ENCODE measurements at places on chromosomes 5 and 9.

- peak; percentile 52 for DNase-seq
Observed at GRCh38 chr5:69492923-69493395, 369 bp downstream of the OCLN start.

DNA sequence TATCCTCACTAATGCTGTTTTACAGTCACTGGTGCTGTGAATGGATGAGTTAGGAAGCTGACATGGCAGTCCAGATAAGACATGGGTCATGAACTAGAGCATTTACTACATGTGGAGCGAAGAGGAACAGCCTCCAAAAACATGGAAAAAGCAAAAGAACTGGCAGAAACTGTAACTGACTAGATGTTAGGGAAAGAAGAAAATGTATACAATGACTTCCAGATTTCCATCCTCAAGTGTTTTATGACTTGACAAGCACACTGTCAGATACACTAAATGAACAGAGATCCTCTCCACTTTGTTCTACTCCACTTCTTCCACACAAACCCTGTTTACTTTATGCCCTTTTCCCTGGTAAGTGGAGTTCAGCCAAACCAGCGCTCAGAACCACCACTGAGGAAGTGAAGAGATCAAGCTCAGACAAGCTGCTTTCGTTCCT, 11.5 kb downstream of the HMGCS1 start:
- DNase-seq, result no peak

- peak; percentile 60 for DNase-seq
Observed at GRCh38 chr5:129664336-129664937, 83.5 kb upstream of the MINAR2 start.

DNA sequence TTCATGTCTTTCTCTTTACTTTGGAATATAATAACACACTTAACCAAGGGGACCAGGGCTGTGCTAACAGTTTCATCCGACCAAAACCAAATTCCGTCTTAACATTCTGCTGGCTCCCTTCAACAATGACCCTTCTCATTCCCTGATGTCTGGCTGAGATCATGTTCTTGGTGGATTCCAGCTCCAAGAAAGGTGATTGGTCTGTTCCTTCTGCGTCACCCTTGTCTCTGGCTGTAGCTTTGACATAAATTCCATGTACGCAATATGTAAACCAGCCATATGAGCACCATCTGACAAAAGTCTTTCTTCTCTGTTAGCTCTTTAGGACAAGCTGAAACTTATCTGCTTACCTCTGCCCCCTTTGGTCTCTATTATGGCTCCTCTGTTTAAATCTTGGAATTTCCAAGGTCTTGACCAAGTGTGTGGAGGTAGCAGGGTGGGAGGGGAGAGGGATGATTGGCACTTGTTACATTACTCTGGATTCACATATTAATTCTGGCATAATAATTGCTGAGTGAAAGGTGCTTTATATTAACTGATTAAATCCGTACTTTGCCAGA, 45.7 kb upstream of the HSD17B4 start:
- DNase-seq, result no peak

- DNase-seq, result no peak
Observed at GRCh38 chr5:915946-916345, 23.3 kb downstream of the TRIP13 start.

- DNase-seq, result peak; percentile 81
Observed at GRCh38 chr5:6712142-6712576, 1.1 kb upstream of the TENT4A start.

DNA sequence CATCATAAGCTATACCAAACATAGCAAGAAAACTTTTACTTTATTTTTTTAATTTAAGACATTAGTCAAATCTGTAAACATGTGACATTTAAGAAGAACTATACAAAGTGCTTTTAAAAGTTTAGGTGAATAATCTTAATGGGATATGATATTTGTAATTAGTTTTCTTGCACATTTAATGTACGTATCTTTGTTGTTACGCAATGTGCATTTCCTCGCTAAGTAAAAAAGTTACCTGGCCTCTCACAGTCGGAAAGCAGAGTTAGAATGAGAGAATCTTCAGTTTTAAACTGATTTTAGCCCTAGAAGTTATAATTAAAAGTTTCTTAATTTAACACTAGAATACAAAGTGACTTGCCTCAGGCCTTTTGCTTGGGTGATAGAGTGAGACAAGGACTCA, 589.8 kb downstream of the DMRTA1 start:
- DNase-seq, result no peak

GRCh38 chr9:81614335-81614734, 75.0 kb downstream of the TLE1 start:
- DNase-seq, result no peak

DNA sequence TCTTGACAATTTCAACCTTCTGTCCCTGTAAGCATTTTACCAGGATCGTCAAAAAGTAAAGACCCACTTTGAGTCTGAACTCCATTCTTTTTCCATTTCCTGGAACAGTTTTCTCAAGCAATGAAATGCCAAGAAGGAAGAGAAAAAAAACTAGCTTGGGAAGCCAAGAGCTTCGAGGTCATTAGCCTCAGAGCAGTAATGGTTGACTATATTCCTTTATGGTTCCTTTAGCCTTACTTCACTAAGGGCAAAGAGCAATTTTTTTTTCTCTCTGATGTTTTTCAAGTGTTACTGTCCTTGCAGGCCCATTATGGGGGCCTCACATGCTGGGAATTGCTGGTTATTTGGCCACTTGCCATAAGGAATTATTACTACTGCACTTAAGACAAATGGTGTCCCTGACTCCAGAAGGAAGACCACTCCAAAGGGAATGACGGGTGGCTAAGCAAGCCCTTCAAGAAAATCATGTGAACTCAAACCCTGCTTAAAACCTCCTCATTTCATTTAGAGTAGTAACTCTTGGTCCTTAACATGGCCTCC, 37.1 kb downstream of the BNC2 start:
- DNase-seq, result no peak

DNA sequence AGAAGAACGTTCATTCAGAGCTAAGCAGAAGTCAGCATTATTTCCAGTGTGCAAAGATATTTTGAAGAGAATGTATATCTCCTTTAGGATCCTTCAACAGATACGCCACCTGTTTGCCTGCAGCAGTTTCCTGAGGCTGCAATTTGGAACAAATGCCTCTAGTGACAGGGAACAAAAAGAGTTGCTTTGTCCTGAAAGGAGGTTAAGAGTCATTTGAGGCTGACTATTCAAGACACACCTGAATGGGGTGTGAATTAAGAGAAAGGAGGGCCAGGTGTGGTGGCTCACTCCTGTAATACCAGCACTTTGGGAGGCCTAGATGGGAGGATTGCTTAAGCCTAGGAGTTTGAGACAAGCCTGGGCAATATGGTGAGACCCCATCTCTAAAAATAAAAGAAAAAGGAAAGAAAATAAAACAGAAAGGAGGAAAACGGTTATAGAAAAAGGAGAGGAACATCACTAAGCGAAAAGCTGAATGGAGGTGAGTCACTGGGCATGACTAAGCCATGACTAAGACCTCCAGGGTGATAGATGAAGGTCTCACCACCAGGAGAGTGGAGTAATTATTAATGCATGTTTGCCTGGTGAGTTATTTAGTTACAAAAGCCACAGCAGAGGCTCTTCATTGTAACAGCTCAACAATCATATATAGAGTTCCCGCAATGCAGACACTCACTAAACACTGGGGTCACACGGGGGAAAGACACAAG, 255.2 kb upstream of the TNC start:
- no peak for DNase-seq

GRCh38 chr9:28820741-28821140, 1247.5 kb upstream of the C9orf72 start:
- DNase-seq, result no peak

DNA sequence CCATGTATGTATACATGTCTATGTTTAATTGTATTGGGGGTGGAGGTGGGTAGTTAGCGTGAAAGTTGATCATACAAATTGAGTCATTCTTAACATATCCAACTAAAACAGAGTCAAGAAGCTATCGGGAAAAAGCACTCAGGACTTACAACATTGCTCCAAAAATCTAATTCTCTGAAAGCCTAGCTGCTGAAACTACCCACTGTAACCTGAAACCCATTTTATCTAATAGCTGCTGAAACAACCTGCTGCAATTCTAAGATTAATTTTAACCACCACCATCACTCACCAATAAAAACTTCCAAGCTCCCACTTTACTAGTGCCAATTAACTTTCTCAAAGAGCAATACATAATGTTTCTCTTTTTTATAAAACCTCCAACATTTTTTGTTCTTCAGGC, 32.2 kb downstream of the KCNV2 start:
- no peak for DNase-seq

- no peak for DNase-seq
Observed at GRCh38 chr5:167898361-167899042, 392.9 kb upstream of the WWC1 start.

GRCh38 chr5:162384225-162384624, 316.7 kb downstream of the GABRG2 start:
- no peak for DNase-seq

Measured in activated CD8-positive, alpha-beta memory T cell treated with anti-CD3 and anti-CD28 coated beads, Interleukin-2, amount 50 U/mL, for 48 hours (primary cell).